ENCODE measurements at places on chromosomes 11 and 22.
A peak's percentile ranks its signal among the peaks of the same experiment; 100 is the strongest.

- DNase-seq = no peak
Measured at GRCh38 chr22:35995348-35995747, 33.3 kb downstream of the RBFOX2 start.

DNA sequence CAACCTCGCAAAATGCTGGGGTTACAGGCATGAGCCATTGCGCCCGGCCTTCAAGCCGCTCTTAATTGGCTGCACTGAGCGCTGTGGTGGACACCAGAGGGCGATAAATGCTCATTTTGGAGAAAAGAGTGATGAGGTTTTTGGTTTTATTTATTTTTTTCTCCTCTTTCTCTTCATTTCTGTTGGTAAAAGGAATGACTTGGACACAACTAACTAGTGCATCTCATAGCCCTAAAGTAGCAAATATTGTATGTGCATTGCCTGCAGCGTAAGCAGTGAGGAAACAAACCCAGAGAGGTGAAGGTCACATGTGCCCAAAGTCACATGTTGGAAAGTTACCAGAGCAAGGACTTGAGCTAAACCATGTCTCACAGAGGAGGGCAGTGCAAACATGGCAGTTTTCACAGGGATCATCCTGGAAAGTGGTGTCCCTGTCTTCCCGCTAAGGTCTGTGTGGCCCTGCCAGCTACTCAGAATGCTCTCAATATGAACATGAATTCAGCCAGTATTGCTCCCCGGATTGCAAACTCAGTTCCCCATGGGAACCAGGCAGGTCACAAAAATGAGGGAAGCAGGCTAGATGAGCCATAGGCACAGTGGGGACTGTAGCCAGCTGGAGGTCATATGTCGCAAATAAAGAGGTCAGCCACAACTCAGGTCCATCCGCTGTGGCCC, 8.6 kb upstream of the CD82 start:
- peak; percentile 76 for DNase-seq

- no peak for DNase-seq
Measured at GRCh38 chr11:132346558-132347148, 976.2 kb downstream of the NTM start.

GRCh38 chr11:82507288-82507687, 226.4 kb downstream of the FAM181B start:
- no peak for DNase-seq

- no peak for DNase-seq
Measured at GRCh38 chr11:104876861-104877431, 21.3 kb downstream of the CASP12 start.

DNA sequence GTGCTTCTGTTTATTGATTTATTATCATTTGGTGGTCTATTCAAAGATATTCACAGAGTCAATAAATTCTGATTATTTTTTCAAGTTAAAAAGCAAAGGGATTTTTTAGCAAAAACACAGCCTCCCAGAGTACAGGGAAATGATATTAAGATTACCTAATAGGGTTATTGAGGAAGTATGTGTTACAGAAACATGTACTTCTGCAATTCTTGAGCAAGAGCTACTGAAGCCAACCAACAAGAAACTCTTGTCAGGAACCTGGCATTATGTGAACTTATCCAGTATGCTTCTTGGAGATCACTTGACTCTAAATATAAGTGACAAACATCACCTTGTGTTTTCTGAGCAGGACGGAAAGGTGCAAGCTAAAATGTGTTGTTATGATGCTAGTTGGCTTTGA, 42.0 kb upstream of the CARD18 start:
- DNase-seq = no peak

DNA sequence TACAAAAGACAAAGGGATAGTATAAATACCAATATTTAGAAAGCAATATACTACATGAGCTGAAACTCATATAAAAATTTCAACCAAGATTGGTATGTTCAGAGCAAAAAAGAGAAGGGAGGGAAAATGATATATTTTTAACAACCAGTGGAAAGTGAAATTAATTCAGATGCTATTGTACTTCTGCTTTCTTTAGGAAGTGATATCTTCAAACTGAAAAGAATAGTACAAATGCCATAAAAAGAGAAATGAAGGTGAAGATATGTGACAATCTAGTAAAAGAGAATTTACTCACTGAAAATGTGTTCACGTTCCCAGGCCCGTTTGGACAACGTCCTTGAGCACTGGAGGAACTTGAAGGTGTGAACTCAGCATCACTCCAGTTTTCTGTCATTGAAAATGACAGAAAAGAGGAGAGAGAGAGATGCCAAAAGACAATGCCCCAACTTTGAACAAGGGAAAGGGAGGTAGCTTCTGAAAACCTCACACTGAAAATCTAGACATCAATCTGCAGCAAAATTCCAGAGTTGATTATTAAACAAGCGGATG, 47.5 kb downstream of the SC5D start:
- DNase-seq = no peak

GRCh38 chr11:5818245-5818886, 9.6 kb downstream of the OR52N2 start:
- DNase-seq = no peak

- DNase-seq = no peak
Measured at GRCh38 chr11:72693271-72693968, 19.2 kb upstream of the PDE2A start.

GRCh38 chr11:46381048-46381818, at the start of gene MDK:
Gene MDK (plus strand): TSS chr11:46381669. CDS start chr11:46382058, 389 bp downstream.
- no peak for DNase-seq

DNA sequence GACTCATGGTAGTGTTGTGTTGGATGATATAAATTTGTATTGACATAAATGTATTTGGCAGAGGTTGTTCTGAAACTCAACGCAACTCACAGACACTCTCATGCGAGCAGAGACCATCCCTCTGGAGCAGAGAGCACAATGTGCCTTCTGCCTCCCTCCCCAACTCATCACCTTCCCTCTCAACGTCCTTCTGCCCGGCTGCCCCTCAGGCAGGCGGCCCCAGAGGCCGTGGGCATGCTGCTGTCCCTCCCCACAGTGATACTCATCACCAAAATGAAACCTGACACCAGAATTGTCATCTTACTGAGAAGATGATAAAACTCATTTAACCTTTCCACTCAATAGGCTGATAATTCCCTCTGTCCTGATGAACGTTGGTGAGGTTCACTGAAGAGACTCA, 260.6 kb downstream of the ETS1 start:
- DNase-seq = no peak

DNA sequence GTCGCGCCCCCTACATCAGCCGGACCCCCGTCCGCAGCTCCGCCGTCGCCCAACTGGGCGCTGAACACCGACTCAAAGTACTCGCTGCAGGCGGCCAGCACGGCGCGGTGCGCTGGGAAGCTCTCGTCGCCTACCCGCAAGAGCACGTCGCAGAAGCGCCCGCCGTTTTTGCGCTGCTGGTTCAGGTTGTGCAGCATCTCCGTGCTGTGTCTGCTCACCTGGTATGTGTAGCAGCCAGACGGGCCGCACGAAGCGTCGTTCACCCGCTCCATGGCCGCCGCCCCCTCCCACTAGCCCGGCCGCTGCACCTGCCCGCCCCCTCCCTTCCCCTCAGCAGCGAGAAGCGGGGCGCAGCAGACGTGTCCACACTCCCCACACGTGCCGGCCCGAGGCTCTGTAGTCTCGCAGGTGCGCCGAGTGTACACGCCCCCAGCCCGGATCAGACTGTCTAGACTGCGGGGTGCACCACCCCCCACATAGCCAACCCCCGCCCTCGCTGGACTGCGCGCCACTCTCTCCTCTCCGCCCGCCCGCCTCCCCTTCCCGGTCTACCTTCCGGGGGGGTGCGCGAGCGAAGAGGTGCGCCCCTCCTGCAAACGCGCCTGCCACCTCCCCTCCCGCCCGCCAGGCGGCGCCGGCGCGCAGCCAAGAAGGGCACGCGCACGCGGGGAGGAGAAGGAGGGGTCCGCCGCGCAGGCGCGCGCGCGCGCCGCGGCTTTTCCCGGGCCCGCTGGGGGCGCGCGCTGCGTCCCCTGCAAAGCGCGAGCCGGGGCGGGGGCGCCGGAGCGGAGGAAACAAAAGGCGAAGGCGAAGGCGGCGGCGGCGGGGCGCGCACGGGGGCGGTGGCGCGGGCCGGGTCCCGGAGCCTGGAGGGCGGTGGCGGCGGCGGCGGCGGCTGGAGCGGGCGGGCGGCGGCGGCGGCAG, 553 bp downstream of the PATZ1 start:
- peak; percentile 93 for DNase-seq

- no peak for DNase-seq
Measured at GRCh38 chr11:69682681-69683326, 7.7 kb upstream of the LTO1 start.

DNA sequence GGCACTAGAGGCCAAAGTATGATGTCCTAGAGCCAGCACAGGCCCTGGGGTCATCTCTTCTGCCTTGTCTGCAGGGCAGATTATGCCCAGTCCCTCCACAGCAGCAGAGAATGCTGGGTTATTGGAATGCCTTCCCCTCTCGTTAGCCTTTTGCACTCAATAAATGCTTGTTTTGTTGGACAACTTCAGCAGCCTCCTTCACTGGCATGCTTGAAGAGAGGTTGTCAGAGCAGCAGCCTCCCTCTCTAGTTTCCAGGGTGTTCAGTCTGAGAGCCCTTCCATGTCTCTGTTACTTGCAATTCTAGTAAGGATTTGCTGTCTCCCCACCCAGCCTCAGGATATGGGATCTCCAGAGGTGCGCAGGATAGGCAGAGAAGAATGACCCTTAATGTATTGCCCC, 82.9 kb downstream of the PKNOX2 start:
- DNase-seq = no peak

DNA sequence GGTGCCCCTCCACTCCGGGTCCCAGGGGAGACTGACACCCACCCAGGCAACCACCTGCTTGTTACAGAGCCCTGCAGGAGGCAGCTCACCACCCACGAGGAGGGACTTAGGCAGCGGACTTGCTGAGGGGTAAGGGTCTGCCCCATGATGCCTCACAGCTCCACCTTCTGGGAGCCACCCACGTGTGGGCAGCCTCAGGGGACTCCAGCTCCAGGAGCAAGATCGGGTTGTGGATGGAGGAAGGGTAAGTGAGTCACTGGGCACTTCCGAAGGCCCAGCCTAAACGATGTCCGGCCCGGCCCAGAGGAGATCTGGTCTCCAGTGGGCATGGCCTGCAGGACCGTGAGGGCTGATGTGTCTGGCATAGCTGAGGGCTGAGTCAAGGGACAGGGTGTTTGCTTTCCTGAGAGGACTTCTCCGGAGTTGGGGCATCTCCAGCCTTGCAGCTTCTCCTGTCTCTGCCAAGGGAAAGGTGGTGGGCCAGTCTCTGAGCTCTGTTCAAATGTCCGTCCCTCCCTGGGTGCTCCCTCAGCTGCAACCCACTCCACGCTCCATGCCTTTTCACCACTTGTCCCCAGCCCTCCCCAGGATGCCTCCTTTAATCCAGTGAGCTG, 32.3 kb upstream of the P2RY2 start:
- no peak for DNase-seq

- DNase-seq = no peak
Measured at GRCh38 chr22:37186228-37186996, 1.6 kb downstream of the C1QTNF6 start.

- no peak for DNase-seq
Measured at GRCh38 chr11:129277198-129277843, 85.2 kb upstream of the ARHGAP32 start.

GRCh38 chr11:67022961-67023956, at the start of gene SYT12:
Gene SYT12 (plus strand): TSS chr11:67023134. CDS start chr11:67030145, 7,011 bp downstream.
- no peak for DNase-seq

All from NCI-H446 (cell line).